ENCODE measurements at places on chromosomes 12 and 14.

- no peak for DNase-seq
These were observed 33.7 kb downstream of the P2RX7 start for GRCh38 chr12:121166356-121166755.

- no peak for DNase-seq
These were observed 10.1 kb upstream of the DCAF4 start for GRCh38 chr14:72916174-72916573.

DNA sequence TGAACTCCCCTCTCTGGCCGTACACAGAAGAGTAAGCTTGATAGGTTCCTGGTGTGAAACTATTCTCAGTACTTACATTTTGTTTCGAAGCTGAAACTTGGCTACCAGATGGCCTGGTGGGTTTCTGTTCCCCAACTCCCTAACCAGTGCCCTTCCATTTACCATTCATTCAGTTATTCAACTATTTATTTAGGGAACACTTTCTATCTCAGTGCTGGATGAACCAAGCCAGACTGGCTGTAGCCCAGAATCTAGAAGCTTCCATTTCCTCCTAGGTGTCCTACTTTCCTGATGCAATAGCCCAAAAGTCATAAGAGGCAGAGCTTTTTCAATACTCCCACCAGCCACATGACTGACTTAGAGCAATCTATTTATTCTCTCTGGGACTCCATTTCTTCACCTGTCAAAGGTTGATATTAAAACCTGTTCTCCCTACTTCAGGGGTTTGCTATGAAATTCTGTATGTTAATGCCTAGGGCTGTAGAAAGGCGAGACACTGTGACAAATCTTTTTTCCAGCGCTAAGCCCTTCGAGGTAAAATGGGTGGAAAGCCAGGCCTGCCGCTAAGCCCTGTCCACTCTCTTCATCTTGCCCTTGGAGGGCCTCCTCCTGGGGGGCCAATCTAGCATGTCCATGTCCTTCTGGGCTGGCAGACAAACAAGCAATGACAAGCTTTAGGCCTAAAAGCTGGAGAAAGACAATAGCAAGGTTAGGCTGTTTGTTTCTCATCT lies 8.1 kb upstream of the IRF2BPL start:
- no peak for DNase-seq

DNA sequence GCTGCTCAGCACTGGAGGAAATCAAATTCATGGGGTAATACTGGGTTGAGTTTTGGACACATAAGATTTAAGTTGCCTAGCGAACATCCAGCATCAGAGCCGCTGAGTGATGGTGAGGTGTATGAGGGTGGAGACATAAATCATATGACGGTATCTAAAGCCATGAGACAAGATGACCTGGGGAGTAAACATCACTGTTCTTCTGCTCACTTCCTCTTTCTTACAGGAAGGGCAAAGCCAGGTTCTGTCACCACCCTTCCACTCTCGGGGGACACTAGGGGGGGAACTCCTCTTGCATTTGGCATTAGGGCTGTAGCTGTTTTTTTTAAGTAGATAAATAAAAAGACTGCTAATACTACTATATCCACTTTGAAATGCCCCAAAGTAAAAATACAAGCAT lies 24.0 kb downstream of the PRDM4 start:
- DNase-seq, result no peak

DNA sequence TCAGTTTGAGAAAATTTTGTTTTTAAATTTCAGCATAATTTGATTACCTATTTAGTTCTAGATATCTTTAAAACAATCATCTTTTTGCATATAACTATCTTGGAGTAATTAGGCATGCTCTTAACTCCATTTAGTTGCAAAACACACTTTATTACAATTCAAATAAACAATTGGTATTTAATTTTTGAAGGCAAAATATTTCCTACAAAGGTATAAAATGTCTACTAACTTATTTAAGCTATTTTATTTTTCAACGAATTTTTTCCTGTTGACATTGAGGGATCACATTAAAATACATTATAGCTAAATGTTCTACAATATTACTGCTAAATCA lies 8.3 kb downstream of the FOXA1 start:
- DNase-seq, result no peak

- no peak for DNase-seq
These were observed 52.1 kb downstream of the C14orf132 start for GRCh38 chr14:96091149-96091693.

GRCh38 chr12:41869432-41869831 lies 275.2 kb downstream of the GXYLT1 start:
- no peak for DNase-seq

GRCh38 chr14:102437997-102438915 lies 71.3 kb downstream of the ANKRD9 start:
- DNase-seq, result peak; percentile 50

- no peak for DNase-seq
These were observed 109.0 kb upstream of the AMIGO2 start for GRCh38 chr12:47188576-47189441.

Data from stimulated activated CD4-positive, alpha-beta T cell treated with anti-CD3 and anti-CD28 coated beads, Interleukin-1b, Interleukin-23, amount 100 ng/mL, for 24 hours (primary cell).